HuH-7 (cell line): ENCODE measurements at places on chromosomes 12 and 14.

GRCh38 chr12:96392397-96392796 is 7.8 kb downstream of the CDK17 start:
- no peak for DNase-seq

DNA sequence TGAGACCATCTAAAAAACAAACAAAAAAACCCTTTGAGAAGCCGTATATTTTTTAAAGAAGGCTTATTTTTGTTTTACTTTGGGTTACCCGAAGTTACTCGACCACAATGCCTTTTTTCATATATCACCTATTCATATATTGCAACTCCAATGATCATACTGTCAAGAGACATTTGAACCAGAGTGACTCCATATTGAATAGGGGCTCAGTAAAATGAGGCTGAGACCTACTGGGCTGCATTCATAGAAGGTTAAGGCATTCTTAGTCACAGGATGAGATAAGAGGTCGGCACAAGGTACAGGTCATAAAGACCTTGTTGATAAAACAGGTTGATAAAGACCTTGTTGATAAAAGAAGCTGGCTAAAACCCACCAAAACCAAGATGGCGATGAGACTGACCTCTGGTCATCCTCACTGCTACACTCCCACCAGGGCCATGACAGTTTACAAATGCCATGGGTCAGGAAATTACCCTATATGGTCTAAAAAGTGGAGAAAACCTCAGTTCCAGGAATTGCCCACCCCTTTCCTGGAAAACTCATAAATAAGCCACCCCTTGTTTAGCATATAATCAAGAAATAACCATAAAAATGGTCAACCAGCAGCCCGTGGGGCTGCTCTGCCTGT is 50.0 kb upstream of the PKP2 start:
- no peak for DNase-seq

DNA sequence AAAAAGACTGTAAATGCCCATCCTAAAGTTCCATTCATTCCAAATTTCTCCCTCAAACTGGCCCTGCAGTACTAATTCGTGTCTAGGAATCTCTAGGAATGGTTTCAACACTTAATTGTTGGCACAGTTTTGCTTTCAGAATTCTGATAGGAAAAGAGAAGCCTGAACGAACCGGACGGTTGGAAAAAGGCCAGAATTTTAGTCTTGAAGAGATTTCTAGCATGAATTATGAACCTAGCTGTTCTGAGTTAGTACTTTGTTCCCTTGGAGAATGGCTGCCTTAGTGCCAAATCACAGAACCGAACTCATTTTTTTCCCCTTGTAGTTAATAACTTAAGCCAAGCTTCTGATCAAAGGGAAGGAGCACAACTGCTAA is 262.6 kb downstream of the ADAMTS20 start:
- no peak for DNase-seq

GRCh38 chr14:96592591-96593386 is 90.6 kb downstream of the PAPOLA start:
- DNase-seq: no peak

DNA sequence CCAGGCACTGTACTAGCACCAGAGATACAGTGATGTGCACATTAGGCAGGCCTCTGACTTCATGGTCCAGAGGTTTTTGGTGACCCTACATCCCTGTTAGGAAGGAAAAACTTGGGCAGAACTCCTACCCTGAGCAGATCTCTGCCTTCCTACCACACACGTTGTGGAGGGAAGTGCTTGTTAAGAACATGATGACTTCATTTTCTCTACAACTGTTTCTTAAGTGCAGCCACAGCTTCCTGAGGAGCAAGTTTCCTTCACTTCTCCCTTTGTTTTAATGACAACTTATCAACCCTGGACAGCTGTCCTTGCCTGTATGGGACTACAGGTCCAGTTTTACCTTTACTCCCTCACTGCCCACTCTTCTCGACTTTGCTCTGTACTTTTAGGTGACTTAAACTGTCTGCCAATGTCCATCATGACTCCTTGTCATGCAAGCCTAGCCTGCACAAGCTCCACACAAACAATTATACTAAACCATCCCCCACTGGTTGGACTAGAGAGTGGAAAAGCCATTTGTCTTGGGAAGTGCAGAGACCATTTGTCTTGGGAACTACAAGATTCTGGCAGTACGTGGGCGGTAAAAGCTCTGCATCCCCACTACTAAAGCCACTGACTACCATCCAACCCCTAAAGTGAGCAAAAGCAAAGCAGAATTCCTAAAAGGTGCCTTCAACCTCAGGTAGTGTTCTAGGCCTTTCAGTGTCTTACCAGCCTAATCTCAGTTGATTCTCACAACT is 359.8 kb downstream of the EGLN3 start:
- no peak for DNase-seq

DNA sequence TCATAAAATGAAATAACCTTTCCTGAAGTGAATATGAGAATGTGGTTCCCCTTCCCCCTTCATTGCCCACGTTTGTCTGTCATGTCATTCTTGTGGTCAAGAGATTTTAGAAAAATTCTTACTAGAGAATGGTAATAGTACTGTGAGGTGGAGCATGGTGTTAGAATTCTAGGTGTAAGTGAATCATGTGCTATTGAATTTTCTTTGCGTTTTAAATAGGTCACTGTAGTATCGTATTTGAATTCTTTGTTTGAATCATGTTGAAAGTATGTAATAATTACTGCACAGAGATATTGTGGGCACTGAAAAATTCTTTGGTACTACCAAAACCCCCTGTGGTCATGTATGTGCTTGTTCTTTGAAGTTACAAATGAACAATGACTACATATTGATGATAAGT is 49.9 kb downstream of the FUT8 start:
- no peak for DNase-seq

DNA sequence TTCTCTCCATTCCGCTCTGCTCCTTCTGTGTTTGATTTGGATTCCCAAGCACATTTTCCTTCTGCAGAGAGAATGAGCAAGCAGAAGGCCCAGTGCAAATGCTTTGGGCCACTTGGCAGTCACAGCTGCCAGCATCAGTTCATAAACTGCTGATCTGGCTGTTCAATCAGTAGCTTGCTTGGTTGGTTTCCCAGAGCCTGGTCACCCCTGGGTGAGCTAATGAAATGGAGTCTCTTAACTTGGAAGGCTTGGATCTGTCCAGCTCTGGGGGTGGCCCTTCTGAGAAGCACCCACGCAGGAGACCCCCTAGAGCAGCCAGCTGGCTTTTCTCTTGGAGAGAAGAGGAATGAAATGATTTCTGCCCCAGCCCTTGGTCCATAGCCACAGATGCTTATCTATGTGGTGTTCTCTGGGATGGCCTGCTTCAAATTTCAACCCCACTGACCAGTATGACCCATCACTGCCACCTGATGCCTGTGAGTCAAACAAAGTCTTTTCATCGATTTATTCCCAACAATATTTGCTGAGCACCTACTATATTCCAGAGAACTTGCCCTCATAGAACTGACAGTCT is 30.3 kb downstream of the FAIM2 start:
- no peak for DNase-seq

GRCh38 chr12:108318472-108319275 is 20.4 kb downstream of the CMKLR1 start:
- no peak for DNase-seq

GRCh38 chr14:68757618-68758081 is 35.2 kb downstream of the ZFP36L1 start:
- no peak for DNase-seq

DNA sequence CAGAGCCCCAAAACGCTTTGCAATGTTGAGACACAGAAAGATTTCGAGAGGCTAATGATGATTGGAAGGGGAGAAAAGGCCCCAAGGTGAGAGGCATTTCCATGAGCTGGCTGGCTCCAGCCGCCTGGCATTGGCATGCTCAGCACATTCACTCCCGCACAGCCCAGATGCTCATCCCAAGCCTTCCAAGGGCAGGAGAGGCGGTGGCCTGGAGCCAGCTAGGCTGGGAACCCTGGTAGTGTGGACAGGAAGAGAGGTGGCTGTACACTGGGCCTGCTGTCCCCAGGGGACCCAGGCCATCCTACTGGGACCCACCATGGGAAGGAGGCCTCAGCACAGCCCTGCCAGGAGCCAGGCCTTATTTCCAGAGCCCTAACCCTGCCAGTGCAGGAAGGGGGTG is 72.2 kb downstream of the SPTB start:
- DNase-seq: no peak
